ENCODE measurements at places on chromosomes 6 and 20.
A peak's percentile ranks its signal among the peaks of the same experiment; 100 is the strongest.

DNA sequence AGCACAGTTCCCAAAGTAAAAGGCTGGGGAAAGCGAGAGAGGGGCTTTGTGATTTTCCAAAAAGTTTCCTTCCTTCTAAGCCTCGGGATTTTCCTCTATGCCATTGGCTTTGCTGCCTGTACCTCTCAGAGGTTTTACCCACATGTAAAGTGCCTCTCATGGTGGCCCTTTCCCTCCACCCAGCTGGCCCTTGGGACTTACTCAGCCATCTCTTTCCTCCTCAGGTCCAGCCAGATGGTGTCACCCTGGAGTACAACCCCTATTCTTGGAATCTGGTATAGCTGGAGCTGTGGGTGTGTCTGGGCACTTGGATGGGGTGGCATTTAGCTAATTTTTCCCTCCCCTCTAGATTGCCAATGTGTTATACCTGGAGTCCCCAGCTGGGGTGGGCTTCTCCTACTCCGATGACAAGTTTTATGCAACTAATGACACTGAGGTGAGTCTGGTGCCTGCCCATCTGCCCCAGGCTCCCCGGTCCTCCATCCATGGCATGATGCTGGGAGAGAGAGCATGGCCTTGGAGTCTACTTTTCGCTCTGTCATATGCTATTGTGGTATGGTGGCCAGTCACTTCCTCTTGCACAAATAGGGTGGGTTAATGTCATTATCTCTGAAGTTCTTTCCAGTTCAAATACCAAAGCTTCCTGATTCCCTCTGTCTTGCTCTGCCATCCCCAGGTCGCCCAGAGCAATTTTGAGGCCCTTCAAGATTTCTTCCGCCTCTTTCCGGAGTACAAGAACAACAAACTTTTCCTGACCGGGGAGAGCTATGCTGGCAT, 1.1 kb downstream of the CTSA start:
- no peak for DNase-seq

- peak; percentile 29 for DNase-seq
Measured at GRCh38 chr6:108115598-108116058, 41.1 kb upstream of the OSTM1 start.

GRCh38 chr20:57031867-57032355, 234.5 kb downstream of the BMP7 start:
- no peak for DNase-seq

DNA sequence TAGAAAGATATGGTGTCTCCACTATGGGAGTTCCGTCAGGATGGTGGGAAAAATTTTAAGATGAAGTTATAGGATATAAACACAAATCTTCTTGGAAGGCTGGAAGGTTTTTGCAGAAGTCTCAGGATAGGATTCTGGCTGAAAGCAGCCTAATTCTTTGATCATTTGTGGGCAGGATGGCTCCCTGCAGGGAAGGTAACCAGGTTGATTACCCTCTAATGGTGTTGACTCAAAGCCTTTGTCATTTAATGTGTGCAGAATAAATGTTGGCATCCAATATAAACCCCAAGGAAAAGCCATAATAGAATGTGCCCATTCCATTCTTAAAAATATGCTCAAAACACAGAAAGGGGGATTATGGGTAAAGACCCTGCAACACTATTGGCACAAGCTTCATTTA, 204.3 kb downstream of the EPM2A start:
- no peak for DNase-seq

- DNase-seq: no peak
Measured at GRCh38 chr6:112218563-112218962, 35.8 kb downstream of the LAMA4 start.

DNA sequence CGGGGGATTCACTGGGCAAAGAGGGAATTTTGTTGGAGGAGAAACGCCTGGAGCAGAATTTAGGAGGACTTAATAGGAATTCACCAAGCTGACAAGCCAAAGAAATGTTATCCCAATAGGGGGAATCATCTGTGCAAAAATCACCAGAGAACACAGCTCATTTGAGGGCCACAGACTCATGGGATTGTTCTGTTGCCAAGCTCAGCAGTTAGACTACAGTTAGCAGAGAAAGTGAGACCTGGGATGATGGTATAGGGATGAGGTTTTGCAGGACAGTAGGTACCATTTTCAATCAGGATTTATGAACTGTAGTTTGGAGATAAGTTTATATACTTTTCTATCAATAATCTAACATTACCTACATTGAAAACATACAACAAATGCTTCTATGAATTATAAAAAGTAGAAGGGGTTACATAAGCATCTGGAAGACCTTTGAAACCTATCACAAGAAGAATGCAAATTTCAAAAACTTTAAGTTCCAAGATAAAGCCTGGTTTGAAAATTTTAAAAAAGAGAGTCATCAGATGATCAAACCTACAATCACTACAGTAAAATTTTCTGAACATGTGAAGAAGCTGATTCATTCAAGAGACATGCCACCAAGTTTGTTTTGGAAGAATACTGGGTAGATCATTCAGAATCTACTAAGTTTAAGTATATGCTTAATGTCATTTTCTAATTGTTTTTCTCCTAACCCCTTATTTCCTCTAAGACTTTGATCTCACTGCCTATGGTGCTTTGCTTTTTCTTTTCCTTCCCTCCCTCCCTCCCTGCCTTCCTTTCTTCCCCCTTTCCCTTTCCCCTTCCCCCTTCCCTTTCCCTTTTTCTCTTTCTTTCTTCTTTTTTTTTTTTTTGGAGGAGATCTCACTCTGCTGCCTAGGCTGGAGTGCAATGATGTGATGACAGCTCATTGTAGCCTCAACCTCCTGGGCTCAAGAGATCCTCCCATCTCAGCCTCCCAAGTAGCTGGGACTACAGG, 81.5 kb downstream of the KIF13A start:
- no peak for DNase-seq

GRCh38 chr20:62426699-62427131, 624 bp downstream of the RBBP8NL start:
- DNase-seq: no peak

GRCh38 chr6:11404081-11404480, 133.5 kb upstream of the TMEM170B start:
- no peak for DNase-seq

- no peak for DNase-seq
Measured at GRCh38 chr6:46509063-46509462, 17.8 kb upstream of the RCAN2 start.

DNA sequence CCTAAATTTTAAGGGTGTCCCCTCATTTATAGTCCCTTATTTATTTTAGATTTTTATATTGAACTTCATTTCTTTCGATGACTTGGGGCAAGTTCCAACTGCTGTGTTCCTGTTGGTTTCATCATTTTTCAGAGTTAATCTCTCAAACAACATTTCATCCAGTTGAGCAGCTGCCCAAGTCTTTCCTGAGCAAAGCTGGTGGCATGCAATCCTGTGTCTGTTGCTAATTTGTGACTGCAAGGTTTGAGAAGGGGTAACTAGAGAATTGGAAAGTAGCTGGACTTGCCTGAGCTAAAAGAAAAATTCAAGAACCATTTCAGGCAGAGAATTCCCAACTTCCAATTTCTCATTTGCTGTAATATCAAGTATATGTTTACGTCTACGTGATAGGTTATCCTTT, 881.5 kb upstream of the SLC35B3 start:
- no peak for DNase-seq

GRCh38 chr6:84871925-84872324, 107.5 kb upstream of the TBX18 start:
- no peak for DNase-seq

- no peak for DNase-seq
Measured at GRCh38 chr6:43219119-43219518, 10.2 kb downstream of the DNPH1 start.

GRCh38 chr20:36655004-36655403, 9.0 kb upstream of the SLA2 start:
- no peak for DNase-seq

- no peak for DNase-seq
Measured at GRCh38 chr6:704046-704445, 11.1 kb upstream of the EXOC2 start.

- no peak for DNase-seq
Measured at GRCh38 chr6:16925461-16925860, 164.2 kb upstream of the ATXN1 start.

GRCh38 chr6:141335477-141336273, 797.0 kb upstream of the GJE1 start:
- no peak for DNase-seq

- no peak for DNase-seq
Measured at GRCh38 chr6:144378437-144378836, 93.3 kb downstream of the UTRN start.

GRCh38 chr20:31605902-31606803, 1.1 kb downstream of the ID1 start:
- DNase-seq: no peak

GRCh38 chr20:56957737-56958553, 308.5 kb downstream of the BMP7 start:
- DNase-seq: no peak

Data from stimulated activated CD4-positive, alpha-beta T cell treated with anti-CD3 and anti-CD28 coated beads, Interleukin-2, amount 100 ng/mL, for 24 hours (primary cell).